ENCODE measurements at places on chromosomes 5 and 9.

DNA sequence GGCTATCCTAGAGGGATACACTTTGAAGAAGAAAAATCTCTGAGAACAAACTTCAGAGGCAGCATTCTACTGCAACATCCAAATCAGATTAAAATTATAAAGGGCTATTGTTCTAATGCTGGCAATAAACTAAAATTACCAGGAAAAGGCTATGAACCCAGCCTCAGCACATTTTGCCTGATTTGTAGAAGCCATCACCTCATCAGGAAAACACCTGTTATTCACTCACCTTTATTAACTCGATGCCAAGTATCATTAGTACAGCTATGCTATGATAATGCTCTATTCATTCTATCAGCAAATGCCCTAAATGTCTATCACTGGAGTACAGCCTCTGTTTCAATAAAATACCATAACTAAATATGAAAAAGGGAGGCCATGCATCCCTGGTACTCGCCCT lies 510.2 kb downstream of the RASEF start:
- DNase-seq = no peak

- DNase-seq = no peak
Measured at GRCh38 chr9:93697352-93698139, 121.2 kb downstream of the PHF2 start.

DNA sequence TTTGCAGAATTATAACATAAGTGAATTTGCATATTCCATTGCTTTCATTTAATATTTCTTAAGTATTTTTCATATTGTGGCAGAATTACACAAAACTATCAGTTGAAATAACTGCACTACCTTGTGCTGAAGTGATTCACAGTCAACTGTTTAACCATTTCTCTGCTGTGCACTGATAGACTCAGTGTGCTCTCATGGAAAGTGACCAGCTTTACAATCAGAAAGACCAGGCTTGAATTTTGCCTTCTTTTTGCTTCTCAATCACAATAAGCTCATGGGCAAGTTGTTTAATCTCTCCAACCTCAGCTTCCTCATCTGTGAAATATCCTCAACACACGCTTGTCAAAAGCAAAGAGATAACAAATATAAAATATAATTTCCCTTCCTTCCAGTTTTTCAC lies 18.3 kb downstream of the CDK5RAP2 start:
- no peak for DNase-seq

GRCh38 chr9:122367065-122367464 lies 3.8 kb upstream of the PTGS1 start:
- DNase-seq = no peak

- DNase-seq = no peak
Measured at GRCh38 chr5:176878463-176878862, 20.7 kb downstream of the HK3 start.

DNA sequence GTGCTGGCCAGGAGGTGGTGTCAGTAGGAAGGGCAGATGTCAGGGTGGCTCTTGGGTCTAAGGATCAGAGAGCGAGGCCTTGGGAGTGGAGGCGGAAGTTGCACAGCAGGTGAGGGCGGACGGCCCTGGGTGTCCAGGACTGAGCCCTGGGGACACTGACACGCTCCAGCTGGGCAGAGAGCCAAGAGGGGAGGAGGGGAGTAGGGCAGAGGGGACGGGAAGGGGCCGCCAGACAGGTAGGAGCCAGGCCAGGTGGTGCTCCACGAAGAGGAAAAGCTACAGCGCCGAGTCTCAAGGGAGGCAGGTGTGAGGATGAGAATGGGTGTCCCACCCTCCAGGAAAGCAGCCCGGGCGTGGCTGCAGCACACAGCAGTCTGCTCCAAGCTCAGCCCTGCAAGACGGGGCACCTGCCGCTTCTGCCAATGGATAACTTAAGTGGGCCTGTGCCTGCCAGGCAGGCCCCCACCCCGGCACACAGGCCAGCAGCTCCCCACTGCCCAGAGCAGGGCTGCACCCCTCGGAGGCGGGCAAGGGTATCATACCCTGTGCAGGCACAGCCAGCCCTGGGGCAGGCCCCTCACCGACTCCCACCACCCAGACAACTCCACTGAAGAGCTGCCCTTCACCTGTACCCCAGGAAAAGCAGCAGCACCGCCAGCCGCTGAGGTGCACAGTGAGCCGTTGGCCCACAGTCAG lies 4.9 kb downstream of the TPRN start:
- no peak for DNase-seq

DNA sequence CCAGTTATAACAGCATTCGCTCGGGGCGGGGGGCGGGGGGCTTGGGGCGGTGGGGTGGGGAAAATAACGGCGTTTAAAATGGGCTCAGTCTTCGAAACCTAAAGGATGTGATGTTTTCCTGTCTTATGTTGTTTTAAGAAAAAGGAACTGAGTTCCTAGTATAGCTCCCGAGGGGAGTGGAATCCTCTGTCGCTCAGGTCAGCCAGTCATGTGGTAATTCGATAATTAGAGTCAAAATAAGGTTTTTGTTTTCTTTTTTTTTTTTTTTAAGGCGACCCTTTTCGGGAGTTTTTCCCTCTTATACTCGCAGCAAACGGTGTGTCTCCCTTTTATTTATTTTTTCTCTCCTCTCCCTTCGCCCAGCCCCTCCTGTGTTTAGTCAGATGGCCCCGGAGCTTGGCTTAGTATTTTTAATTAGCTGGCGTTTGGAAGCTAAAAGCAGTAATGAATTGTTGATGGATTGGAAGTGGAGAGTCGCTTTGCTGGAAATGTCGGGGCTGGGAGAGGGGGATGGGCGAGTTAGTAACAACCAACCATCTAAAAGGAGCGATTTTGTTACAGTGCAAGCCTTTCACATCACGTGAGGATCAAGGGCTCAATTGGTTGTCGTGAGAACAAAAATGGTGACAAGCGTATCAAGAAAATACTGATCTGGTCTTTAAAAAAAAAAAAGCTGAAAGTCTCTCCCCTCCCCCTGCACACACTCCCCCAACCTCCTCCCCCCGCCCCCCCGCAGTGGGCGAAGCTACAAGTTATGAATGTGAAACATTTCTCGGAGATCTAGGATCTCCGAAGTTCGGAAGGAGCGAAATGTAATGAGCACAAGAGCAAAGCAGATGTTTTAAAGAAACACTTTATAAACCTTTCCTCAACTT lies 714 bp upstream of the ZNF608 start:
- DNase-seq = peak; percentile 92

DNA sequence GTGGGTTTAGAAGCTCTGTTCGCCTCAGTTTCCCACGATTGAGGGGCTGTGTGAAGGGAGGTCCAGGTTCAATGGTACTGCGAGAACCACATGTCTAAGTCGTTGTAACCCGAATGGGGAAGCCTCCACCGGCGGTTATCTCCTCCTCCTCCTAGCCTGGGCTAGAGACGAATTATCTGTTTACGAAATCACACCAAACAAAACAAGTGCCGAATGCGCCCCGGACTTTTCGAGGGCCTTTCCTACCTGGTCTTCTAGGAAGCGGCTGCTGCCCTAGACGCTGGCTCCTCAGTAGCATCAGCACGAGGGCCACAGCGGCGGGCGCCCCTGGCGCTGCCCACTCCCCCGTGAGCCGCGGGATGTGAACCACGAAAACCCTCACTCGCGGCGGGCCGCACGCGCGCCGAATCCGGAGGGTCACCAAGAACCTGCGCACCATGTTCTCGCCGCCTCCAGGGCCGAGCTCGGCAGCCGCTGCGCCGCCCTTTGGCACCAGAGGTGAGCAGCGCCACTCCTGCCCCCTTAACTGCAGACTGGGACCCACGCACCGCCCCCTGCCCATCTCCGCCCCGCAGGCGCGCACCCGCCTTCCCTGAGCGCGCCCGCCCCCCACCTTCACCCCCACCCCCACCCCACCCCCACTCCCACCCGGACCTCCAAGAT lies at the start of gene CDKN2A:
TSS of gene CDKN2A (minus strand) at position 500 of the 663 bp plus-strand sequence.
- no peak for DNase-seq

- DNase-seq = no peak
Measured at GRCh38 chr5:1343931-1344901, 683 bp downstream of the CLPTM1L start.

DNA sequence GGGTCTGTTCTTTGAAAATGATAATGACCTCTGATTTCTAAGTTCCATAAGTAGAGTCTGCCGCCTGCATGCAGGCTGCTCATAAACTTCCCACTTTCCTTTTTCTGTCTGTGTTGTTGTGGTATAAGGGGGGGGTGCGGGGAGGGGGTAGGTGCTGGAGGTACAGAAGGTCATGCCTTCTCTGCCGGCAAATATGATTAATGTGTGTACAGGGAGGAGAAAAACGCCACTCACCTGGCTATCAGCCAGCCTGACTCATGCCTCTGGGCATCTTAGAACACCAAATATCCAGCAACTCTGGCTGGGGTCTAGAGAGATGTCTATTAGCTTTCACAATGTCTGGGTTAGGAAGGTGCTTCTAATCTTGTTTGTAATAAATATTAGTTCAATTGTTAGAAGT lies 128.3 kb downstream of the EFNA5 start:
- no peak for DNase-seq

GRCh38 chr9:109252291-109252690 lies 68.6 kb downstream of the EPB41L4B start:
- no peak for DNase-seq

DNA sequence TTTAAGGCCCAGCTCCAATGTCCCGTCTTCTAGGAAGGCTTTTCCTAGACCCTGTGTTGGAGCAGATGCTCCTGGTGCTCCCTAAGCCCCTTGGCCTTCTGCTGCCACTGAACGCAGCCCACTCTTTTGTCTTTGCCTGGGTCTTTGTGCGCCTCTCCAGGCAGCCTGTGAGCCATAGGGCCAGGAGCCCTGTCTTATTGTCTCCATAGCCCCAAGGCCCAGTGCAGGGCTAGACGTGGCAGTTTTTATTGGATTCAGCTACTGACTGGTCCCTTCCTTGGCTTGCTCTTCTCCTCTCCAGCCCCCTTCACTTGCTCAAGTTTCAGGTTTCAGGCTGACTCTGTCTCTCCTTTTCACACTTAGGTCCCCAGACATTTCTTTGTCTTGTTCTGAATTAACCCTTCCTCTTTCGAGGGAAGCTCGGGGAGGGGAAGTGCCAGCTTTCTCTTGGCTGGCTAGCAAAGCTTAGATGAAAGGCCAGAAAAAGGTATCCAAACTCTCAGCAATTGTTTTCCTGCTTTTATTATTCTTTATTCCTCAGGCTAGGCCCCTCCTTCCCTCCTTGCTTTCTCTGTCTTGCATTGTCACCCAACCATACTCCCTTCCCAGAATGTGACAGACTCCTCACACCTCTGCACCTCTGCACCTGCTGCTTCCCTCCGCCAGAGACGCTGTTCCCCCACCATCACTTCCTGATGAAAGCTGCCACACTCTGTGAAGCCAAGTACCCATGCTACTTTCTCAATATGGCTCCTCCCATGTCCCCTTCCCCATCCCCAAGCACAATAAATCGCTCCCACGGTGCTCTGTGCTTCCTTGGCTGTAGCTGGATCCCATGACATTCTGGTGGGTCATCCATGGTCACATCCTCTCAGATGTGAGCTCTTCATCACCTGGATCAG lies 101.6 kb upstream of the CPEB4 start:
- DNase-seq = no peak

DNA sequence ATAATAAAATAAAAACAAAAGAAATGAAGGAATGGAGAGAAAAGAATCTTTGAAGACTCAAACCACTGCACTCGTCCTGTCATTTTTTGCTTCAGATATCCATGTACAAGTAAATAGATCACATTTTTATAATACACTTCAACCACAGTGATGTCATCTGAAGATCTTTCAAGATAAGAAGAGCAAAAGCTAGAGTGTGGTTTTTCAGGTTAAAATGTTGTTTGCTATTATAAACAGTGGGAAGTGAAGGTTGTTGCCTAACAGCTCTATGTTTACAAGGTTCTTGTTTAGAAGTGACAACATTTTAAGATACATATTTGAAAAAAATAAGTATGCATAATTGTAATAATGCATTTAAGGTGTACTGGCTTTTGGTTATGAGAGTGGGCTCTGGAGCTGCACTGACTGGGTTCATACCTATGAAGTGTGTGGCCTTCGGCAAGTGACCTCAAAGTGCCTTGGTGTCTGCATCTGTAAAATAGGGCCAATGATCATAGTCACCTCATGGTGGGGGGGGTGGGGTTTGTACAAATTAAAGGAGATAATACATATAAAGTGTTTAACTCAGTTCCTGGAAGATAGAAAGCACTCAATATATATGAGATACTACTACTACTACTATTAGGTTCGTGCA lies 45.5 kb upstream of the IL7R start:
- no peak for DNase-seq

GRCh38 chr5:132095424-132095972 lies 21.9 kb downstream of the CSF2 start:
- no peak for DNase-seq

- DNase-seq = no peak
Measured at GRCh38 chr5:54924487-54924886, 60.9 kb downstream of the ESM1 start.

- no peak for DNase-seq
Measured at GRCh38 chr9:105887679-105888078, 193.3 kb downstream of the TMEM38B start.

DNA sequence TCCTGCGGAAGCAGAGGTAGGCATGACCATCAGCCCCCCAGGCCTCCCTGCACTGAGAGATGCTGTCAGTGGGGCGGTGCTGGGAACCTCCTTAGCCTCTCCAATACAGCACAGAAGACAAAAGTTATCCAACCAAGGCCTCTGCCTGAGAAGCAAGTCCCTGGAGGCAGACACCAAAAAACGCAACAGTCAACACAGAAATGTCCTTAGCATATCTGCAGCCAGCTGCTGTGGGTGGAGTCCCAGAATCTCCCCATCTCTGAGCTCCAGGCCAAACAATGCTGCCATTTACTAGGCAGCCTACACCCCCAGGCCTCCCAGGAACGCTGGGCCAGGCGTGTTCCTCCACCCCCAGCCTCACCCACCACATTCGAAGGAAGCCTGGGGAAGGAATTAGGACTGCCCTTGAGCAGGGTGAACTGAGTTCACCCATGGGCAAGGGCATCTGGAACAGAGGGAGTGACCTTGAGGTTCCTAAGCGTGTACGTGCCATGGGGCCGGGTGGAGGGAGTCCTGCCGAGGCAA lies 43.7 kb downstream of the STK10 start:
- no peak for DNase-seq

DNA sequence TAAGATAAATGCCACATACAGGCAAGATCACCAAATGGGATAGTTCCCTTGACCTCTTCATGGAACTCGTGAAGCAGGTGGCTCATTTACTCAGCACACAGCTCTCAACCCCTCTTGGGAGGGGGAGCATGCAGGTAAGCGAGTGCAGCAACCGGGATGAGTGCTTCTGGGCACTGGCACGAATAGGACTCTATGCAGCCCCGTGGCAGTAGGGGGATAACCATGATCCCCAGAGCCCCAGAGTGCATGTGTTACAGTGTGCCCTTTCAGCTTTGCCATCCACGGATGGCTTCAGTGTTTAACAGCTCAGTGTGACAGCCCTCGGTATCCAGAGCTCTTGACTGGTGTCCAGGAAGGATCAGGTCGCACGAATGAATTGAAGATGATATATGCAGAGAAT lies 1187.1 kb downstream of the CDH9 start:
- no peak for DNase-seq

GRCh38 chr5:61951295-61951694 lies 354.7 kb upstream of the KIF2A start:
- DNase-seq = no peak

GRCh38 chr5:131194725-131195124 lies 24.0 kb downstream of the LYRM7 start:
- DNase-seq = no peak

DNA sequence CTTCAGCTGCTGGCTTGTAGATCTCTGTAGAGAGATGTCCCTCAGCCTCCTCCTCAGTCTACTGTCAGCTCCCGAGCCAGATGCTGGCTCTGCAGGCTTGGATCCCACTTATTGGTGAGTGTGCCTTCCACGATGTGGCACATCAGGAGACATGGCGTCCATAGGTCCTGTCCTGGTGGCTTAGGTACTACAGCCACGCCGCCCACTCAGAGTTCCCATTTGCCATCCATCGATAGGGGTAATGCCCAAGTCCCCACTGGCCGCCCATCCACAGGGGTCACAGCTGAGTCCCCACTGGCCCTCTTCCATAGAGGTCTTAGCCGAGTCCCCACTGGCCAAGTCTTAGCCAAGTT lies 17.3 kb downstream of the EXOC3 start:
- DNase-seq = no peak
